ENCODE measurements at places on chromosomes 5 and 9.

GRCh38 chr5:58963361-58963760 is 380.5 kb downstream of the RAB3C start:
- H3K27ac ChIP-seq, result no peak overlapping the region
- no peaks in the 10 kb centered on the region for H3K4me1 ChIP-seq
- H3K36me3 ChIP-seq, result no peaks in the 10 kb centered on the region
- H3K4me3 ChIP-seq, result no peak overlapping the region

- no peak overlapping the region for H3K27ac ChIP-seq
- H3K4me3 ChIP-seq, result no peak overlapping the region
- H3K36me3 ChIP-seq, result no peaks in the 10 kb centered on the region
- H3K27me3 ChIP-seq, result no peaks in the 10 kb centered on the region
Observed at GRCh38 chr5:98258939-98259338, 514.5 kb upstream of the RGMB start.

DNA sequence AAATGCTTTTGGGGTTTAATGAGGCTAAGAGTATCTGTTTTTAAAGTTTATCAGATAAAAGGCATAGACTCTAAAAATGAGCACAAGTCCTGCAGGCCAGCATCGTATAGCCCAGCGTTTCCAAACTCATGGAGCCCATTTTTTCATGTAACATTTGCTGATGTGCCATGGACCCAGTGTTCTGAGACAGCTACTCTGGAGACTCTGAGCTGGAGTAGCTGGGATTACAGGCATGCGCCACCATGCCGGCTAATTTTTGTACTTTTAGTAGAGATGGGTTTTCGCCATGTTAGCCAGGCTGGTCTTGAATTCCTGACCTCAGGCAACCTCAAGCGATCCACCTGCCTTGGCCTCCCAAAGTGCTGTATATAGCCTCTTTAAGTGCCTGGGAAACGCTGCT is 15.8 kb downstream of the GLRX start:
- no peak for DNase-seq
- no peaks in the 10 kb centered on the region for H3K27me3 ChIP-seq
- no peak overlapping the region for H3K27ac ChIP-seq
- no peak overlapping the region for H3K4me3 ChIP-seq

GRCh38 chr9:124934290-124934689 is 6.6 kb downstream of the GOLGA1 start:
- no peak overlapping the region for H3K27ac ChIP-seq
- no peaks in the 10 kb centered on the region for H3K27me3 ChIP-seq
- H3K4me3 ChIP-seq, result no peak overlapping the region
- no peaks in the 10 kb centered on the region for H3K4me1 ChIP-seq
- DNase-seq, result no peak
- H3K36me3 ChIP-seq, result peaks cover 35% of the 10 kb centered on the region

DNA sequence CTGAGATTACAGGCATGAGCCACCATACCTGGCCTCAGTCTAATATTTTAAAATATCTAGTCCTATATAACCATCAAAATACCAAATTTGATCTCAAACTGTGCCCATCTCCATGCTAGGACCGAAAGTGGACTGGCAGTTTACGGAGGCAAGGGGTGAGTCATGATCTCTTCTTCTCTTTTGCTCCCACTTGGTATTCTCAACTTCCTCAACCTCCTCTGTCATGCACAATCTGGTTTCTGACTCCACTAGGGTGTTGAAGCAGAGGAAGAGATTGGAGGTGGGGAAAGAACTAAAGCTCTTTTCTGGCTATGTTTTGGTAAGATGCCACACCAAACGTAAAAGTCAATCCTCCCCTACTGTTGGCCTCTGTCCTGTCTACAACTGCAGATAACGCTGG is 55.9 kb upstream of the CEMIP2 start:
- H3K4me1 ChIP-seq, result no peaks in the 10 kb centered on the region
- H3K27me3 ChIP-seq, result no peaks in the 10 kb centered on the region
- no peak for DNase-seq
- no peak overlapping the region for H3K4me3 ChIP-seq

- H3K4me1 ChIP-seq, result peaks cover 4% of the 10 kb centered on the region
- no peak overlapping the region for H3K27ac ChIP-seq
- DNase-seq, result no peak
- H3K4me3 ChIP-seq, result no peak overlapping the region
- no peaks in the 10 kb centered on the region for H3K27me3 ChIP-seq
- no peaks in the 10 kb centered on the region for H3K36me3 ChIP-seq
Observed at GRCh38 chr5:172866802-172867748, 33.0 kb downstream of the ERGIC1 start.

GRCh38 chr9:95250462-95251221 is 66.9 kb downstream of the FANCC start:
- no peak for DNase-seq
- no peak overlapping the region for H3K27ac ChIP-seq
- H3K27me3 ChIP-seq, result no peaks in the 10 kb centered on the region
- no peaks in the 10 kb centered on the region for H3K36me3 ChIP-seq

DNA sequence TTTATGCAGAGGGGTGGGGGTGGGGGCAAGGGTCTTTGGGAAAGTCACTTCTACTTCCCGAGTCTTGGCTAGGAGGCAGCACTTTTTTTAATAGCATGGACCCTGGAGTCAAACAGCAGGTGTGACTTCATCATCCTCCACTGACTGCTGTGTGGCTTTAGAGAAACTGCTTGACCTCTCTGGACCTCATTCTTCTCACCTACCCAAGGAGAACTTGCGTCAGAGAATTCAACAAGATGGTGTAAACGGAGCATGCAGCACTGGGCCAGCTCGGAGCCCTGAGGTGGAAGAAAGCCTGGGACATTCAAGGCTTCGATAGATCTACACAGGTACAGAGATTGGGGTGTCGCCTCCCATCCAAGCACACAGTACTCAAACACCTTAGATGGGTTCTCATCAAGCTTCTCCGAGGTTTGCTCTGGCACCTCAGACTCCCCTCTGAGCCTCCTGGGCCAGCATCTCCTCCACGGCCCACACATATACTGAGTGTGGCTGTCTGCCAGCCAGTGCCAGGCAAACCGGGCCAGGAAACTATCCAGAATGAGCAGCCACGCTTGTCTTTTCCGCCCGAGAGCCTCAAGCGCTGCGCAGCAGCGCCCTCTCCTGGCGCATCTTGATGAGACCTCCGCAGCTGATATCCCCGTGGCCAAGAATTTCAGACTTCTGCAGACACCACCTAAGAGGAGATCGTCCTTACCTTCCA is 4.6 kb upstream of the SLC25A48 start:
- H3K27me3 ChIP-seq, result no peaks in the 10 kb centered on the region
- DNase-seq, result no peak
- H3K36me3 ChIP-seq, result no peaks in the 10 kb centered on the region
- no peak overlapping the region for H3K4me3 ChIP-seq
- no peaks in the 10 kb centered on the region for H3K4me1 ChIP-seq
- no peak overlapping the region for H3K27ac ChIP-seq

GRCh38 chr5:176955895-176956294 is 50.7 kb downstream of the UIMC1 start:
- no peak for DNase-seq
- peaks cover 15% of the 10 kb centered on the region for H3K36me3 ChIP-seq
- no peaks in the 10 kb centered on the region for H3K27me3 ChIP-seq
- no peak overlapping the region for H3K4me3 ChIP-seq
- no peaks in the 10 kb centered on the region for H3K4me1 ChIP-seq
- H3K27ac ChIP-seq, result no peak overlapping the region

DNA sequence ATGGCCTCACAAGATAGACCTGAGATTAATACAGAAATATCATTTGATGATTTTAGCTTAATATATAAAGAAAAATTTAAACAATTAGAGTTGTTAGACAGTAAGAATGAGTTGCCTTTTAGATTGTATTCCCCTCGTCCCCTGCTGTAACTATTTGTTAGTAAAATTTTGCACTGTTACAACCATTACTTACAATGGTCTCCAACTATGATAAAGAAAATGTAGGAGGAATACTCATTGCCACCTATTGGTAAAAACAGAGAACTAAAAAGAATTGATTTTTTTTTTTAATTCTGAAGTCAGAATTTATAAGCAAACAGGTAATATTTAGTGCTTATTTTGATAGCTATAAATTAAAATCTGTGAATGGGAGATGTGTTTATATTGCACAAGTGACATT is 937.6 kb downstream of the TLE4 start:
- H3K4me3 ChIP-seq, result no peak overlapping the region
- no peaks in the 10 kb centered on the region for H3K27me3 ChIP-seq
- no peaks in the 10 kb centered on the region for H3K36me3 ChIP-seq

- no peaks in the 10 kb centered on the region for H3K4me1 ChIP-seq
- no peaks in the 10 kb centered on the region for H3K36me3 ChIP-seq
- H3K27me3 ChIP-seq, result no peaks in the 10 kb centered on the region
- H3K4me3 ChIP-seq, result no peak overlapping the region
- DNase-seq, result no peak
- no peak overlapping the region for H3K27ac ChIP-seq
Observed at GRCh38 chr9:134626571-134627416, 14.8 kb upstream of the COL5A1 start.

- no peak for DNase-seq
- no peak overlapping the region for H3K4me3 ChIP-seq
- no peak overlapping the region for H3K27ac ChIP-seq
- no peaks in the 10 kb centered on the region for H3K27me3 ChIP-seq
- no peaks in the 10 kb centered on the region for H3K36me3 ChIP-seq
Observed at GRCh38 chr5:163595932-163596607, 90.7 kb downstream of the MAT2B start.

- no peak for DNase-seq
- no peak overlapping the region for H3K4me3 ChIP-seq
- no peaks in the 10 kb centered on the region for H3K4me1 ChIP-seq
- no peak overlapping the region for H3K27ac ChIP-seq
- H3K27me3 ChIP-seq, result no peaks in the 10 kb centered on the region
Observed at GRCh38 chr5:44183753-44184152, 205.5 kb downstream of the FGF10 start.

GRCh38 chr9:17349831-17350230 is 215.0 kb downstream of the CNTLN start:
- H3K27ac ChIP-seq, result no peak overlapping the region
- no peaks in the 10 kb centered on the region for H3K4me1 ChIP-seq
- DNase-seq, result no peak
- no peaks in the 10 kb centered on the region for H3K27me3 ChIP-seq
- no peaks in the 10 kb centered on the region for H3K36me3 ChIP-seq

GRCh38 chr5:40410231-40410861 is 269.4 kb upstream of the PTGER4 start:
- peak overlapping the region; percentile 52 for H3K4me3 ChIP-seq
- H3K36me3 ChIP-seq, result no peaks in the 10 kb centered on the region
- peaks cover 61% of the 10 kb centered on the region for H3K4me1 ChIP-seq
- peak; percentile 68 for DNase-seq

- no peak overlapping the region for H3K4me3 ChIP-seq
- no peaks in the 10 kb centered on the region for H3K36me3 ChIP-seq
- H3K27ac ChIP-seq, result no peak overlapping the region
- H3K4me1 ChIP-seq, result no peaks in the 10 kb centered on the region
- no peak for DNase-seq
Observed at GRCh38 chr5:124961521-124961920, 215.1 kb upstream of the ZNF608 start.

- DNase-seq, result no peak
- H3K36me3 ChIP-seq, result no peaks in the 10 kb centered on the region
- H3K27ac ChIP-seq, result no peak overlapping the region
- H3K27me3 ChIP-seq, result no peaks in the 10 kb centered on the region
Observed at GRCh38 chr9:37555786-37556185, 20.4 kb downstream of the FBXO10 start.

DNA sequence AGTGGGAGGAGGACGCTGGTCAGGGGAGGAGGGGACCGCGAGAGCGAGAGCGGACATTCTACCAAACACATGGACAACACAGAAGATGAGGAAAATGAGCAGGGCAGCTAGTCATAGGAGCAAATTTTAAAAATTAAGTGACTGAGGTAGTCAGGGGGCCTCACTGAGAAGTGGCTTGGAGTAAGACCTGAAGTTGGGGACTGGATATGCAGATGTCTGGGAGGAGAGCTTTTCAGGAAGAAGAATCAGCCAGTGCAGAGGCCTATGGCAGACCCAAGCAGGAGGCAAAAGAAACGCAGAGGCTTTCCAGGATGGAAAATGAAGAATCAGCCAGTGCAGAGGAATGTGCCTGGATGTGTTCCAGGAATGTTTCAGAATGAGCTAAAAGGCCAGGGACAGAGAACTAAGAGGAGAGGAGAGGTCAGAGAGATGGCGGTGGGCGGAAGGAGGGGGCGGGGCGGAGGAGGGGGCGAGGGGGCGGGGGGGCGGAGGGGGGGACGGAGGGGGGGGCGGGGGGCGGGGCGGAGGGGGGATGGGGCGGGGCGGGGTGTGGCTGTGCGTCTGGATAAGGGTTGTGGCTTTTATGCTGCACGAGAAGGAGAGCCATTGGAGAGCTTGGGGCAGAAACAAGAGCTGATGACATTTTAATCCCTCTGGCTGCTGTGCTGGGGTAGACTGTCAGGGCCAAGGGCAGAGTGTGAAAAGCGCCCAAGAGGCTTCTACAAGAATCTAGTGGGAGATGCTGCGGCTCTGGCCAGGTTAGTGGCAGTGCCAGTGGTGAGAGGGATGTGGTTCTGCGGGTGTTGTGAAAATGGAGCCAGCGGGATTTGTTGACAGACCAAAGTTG is 129.6 kb downstream of the KCNIP1 start:
- H3K36me3 ChIP-seq, result no peaks in the 10 kb centered on the region
- peaks cover 10% of the 10 kb centered on the region for H3K4me1 ChIP-seq
- no peak for DNase-seq
- no peaks in the 10 kb centered on the region for H3K27me3 ChIP-seq
- H3K4me3 ChIP-seq, result peak overlapping the region; percentile 56

DNA sequence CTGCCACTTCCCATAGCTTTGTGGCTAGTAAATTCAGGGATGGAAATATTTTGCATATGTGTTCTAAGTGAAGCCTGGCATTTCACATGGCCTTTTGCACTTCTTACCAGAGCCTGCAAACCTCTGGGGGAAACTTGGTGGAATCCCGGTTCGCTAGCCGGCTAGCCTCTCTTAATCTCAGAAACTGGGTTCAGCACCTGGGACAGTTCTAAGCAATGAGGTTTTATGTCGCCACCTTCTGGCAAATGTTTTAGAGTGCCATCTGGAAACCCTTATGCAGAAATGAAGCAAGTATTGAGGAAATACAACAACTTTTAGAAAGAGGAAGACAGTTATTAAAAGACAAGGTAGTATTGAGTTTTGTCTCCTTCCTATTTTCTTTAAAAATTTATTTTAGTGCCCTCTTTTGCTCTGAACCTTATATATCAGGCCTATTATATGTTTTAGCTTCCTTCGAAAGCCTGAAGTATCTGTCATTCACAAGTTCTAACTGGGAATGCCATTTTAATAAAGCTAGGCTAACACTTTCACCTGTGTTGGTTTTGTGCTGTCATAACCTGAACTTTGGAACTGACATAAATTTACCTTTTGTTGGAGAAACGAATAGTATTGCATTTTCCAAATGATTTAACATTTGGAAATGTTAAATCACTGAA is 963 bp upstream of the HTR1A start:
- no peaks in the 10 kb centered on the region for H3K36me3 ChIP-seq
- H3K27ac ChIP-seq, result no peak overlapping the region
- H3K4me1 ChIP-seq, result no peaks in the 10 kb centered on the region
